Activated CD8-positive, alpha-beta memory T cell treated with anti-CD3 and anti-CD28 coated beads for 1 hour (primary cell): ENCODE measurements at places on chromosomes 1 and 21.

DNA sequence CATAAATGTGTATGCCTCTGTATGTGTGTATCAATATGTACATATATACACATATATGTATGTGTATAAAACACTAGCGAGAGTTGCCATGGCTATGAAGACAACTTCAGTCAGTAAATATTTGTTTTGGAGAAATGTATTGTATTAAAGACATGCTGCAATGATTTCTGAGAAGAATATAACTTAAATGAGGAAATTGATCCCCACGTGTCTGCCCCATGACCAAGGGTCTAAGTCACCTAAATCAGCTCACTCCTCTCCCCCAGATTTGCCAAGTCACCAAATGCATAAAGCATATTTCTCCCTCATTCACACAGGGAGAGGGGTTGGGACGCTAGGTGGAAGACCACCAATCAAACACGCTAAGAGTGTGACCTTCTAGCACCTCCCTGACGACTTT is 58.3 kb upstream of the LYST start:
- DNase-seq = no peak

DNA sequence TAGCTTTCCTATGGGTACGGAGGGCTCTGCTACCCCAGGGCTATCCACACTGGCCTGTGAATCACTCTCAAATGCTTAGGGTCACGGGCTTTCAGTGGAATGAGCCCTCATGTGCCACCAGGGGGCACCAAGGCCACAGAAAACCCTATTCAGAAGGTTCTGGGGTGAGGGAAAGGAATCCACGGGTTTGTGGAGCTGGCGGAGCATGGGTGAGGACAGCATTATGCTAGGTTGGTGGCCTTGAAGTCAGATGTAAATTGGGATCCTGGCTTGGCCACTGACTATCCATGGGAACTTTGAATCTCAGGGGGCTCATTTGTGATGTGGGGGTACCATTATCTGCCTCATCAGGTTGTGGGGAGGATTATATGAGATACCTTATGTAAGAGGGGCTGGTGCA is 5.1 kb upstream of the LAMTOR5 start:
- peak; percentile 29 for DNase-seq

- DNase-seq = no peak
Observed at GRCh38 chr1:175783126-175783722, 39.8 kb upstream of the TNR start.

DNA sequence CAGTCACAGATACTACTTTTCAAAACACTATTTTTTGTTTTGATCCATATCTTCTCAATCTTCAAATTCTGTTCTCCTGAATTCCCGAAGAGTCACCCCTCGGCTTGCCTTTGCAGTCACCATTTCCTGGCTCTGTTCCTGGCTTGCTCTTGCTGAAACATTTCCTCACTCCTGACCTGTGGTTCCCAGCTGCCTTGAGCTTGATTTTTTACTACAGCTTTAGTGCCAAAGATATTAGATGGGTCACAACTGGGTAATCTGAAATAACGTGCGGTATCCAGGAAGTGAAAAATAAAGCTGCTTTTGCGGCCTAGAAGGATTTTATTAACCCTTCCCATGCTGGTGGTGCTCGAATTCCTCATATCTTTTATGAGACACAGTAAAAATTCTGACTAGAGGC is 318.8 kb downstream of the PCP4 start:
- no peak for DNase-seq

GRCh38 chr1:20662110-20662475 is 924 bp upstream of the DDOST start:
- no peak for DNase-seq

DNA sequence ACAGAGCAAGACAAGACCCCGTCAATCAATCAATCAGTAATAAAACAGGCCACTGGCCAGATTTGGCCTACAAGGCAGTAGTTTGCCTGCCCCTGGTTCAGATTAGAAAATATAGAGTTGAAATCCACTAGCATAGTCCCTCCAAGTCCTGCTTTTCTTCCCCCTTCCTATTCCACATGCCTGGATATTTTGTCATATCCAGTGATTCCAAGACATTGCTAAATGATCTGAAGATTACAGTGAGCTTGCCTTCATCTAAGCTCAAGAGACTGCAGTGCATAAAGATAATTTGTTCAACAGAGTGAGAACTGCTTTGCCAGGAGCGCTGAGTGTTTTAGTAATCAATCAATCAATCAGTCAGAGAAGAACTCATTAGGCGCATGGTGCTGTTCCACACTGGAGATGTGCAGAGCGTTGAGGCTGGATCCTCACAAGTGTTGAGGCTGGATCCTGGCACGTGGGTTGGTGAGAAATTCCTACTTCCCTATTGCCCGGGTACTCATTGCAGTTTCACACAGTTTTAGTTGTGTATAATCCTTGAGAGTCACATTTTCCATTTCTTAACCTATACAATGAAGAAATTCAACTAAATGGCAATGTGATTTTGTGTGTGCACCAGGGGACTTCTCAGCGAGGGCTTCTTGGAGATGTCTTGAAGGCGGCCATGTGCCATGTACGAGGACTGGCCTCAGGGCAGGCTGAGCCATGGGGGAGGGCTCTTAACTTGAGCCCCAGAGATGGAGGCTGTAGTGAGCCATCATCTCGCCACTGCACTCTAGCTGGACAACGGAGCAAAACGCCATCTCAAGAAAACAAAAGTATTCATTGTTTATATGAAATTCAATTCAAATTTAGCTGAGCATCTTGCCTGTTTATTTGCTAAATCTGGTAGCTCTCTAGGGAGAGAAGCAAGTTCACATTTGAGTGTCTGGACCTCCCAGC is 76.3 kb downstream of the TOMM20 start:
- no peak for DNase-seq

DNA sequence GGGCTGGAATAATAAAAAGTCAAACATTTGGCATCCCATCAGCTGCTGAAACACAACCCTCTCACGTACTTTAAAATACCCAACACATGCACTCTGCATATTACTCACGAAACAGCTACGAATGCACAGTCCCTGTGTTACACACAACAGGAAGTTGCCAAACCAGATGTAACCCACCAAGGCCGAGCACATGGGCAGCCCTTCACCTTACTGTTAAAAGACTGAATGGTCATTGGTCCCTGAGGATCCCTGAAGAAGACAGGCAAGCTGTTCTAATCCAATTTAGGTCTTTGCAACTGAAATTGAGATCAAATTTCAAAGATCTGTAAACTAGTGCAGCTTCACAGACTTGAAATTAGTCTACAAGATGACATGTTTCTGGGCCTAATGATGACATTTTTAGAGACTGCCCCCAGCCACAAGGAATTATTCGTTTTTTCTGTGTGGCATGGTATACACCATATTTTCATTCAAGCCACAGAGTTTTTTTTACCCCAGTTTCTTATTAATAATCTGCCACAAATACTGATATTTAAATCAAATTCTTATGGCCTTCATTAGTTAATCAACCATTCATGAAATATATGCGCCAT is 25.6 kb upstream of the IER5 start:
- DNase-seq = no peak

- no peak for DNase-seq
Observed at GRCh38 chr1:207890136-207890738, 20.7 kb downstream of the CD34 start.

DNA sequence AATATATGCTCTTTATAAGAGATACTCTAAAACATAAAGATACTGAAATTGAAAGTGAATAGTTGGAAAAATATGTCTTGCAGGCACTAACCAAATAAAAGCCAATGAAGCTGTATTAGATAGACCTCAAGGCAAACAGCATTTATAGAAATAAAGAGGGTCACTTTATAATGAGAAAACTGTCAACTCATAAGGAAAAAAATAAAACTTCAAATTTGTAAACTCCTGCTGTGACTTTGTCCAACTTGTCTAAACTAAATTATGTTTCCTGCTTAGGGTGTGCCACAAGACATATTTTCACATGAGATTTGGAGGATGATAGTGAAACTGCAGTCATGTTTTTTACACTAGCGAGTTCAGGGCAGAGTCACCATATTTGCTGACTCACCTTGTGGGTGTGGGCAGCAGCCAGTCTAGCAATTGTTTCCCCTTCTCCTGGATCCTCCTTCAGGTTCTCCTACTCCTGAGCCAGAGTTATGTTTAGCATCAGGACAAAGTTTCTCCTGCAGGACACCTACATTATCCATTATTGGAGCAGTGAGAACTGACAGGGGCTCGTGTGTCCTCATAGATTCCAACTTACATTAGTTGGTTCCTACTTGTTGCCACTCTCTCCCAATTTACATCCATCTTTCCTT is 43.8 kb downstream of the CD53 start:
- DNase-seq = no peak

GRCh38 chr1:160981584-160982411 is 27.2 kb upstream of the ITLN2 start:
- no peak for DNase-seq

GRCh38 chr1:231776757-231777062 is 150.1 kb downstream of the DISC1 start:
- no peak for DNase-seq

GRCh38 chr1:219574484-219575087 is 38.3 kb downstream of the ZC3H11B start:
- DNase-seq = no peak

GRCh38 chr1:71228742-71229365 is 148.0 kb upstream of the ZRANB2 start:
- no peak for DNase-seq

- no peak for DNase-seq
Observed at GRCh38 chr1:235009561-235010306, 118.9 kb downstream of the TOMM20 start.

- no peak for DNase-seq
Observed at GRCh38 chr1:4108331-4108730, 208.3 kb upstream of the C1orf174 start.

DNA sequence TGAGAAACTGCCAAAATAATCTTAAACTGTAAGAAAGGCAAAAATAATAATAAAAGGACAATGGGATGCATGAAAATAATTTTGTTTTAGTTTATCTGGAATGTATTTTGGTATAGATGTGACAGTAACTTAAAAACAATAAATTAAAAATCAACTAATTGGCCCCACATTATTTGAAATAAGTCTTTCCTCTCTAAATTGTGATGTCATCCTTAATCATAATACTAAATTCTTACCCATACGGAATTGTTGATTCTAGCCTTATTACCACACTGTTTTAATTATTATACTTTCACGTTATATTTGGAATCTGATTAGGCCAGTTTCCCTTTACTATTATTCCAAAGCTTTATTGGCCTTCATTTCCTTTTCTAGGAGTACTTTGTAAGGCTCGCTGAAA is 7.7 kb downstream of the DESI2 start:
- DNase-seq = no peak

GRCh38 chr1:99811747-99812146 is 38.4 kb upstream of the AGL start:
- no peak for DNase-seq

GRCh38 chr1:37186246-37186756 is 152.0 kb upstream of the GRIK3 start:
- DNase-seq = no peak

DNA sequence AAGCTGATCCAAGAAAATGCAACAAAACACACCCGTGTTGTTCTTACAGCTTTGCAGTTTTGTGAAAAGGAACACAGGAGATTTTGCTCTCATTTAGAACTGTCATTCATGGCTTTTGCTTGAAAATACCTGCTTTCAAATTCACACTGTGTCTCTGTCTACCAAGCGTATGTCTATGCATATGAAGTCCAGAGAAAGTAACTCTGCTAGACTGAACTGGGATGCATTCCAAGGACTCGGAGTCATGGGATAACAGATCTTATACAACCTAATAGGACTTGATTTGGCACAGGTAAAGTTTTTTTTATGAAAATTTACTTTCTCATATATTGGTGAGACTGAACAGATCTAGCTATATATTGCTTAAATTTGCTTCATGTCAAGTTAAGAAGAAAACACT is 102.4 kb downstream of the PTGER3 start:
- no peak for DNase-seq

DNA sequence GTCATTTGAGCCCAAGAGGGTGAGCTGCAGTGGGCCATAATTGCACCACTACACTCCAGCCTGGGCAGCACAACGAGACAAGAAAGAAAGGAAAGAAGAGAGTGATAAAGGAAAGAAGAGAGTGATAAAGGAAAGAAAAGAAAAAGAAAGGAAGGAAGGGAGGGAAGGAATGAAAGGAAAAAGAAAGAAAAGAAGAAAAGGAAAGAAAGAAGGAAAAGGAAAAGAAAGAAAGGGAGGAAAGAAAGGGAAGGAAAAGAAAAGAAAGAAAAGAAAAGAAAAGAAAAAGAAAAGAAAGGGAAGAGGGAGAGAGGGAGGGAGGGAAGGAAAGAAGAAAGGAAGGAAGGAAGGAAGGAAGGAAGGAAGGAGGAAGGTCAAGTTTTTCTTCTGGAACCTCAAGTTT is 17.5 kb downstream of the TRIT1 start:
- no peak for DNase-seq

DNA sequence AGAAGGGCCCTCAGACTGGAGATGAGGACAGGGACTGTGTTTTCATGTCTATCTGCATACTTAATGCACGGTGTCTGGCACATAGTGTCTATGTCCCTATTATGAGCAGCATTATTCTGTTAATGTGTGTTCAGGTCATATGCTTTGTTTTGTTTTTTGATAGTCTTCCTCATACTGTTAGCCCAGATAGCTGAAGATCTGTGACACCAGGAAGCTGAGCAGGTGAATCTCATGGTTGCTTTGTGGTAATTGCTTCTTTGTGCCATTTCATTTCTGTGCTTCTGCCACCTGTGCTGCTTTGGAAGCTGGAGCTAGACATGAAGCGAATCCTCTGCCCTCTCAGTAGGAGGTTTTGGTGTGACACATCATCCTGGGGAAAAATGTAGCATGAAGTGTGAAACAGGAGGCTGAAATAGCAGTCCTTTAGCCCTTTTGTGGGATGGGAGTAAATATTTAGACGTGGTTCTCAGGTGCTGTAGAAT is 15.8 kb downstream of the SMAP2 start:
- DNase-seq = no peak

- DNase-seq = peak; percentile 46
Observed at GRCh38 chr1:11059968-11060830, at the start of gene SRM. TSS of gene SRM (minus strand) at chr1:11060018. CDS start at chr1:11059943, 75 bp downstream.

DNA sequence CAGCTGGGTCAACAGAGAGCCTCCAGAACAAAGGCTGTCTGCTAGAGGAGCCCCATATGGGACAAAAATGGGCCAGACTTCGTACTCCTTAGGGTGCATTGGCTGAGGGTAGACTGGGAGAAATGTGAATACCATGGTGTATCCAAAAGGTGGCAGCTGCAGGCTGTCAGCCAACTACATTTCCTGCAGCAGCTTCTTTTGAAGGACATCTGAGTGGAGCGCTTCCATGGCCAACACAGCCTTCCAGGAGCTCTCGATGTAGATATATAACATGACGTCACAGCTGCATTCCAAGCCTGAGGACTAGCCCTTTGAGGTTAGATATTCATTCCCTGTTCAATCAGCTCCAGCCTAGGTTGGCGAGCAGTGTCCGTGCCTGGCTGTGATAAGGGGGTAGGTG is 107.7 kb downstream of the MAB21L3 start:
- no peak for DNase-seq

- DNase-seq = no peak
Observed at GRCh38 chr1:22273686-22274681, 131.1 kb upstream of the WNT4 start.

DNA sequence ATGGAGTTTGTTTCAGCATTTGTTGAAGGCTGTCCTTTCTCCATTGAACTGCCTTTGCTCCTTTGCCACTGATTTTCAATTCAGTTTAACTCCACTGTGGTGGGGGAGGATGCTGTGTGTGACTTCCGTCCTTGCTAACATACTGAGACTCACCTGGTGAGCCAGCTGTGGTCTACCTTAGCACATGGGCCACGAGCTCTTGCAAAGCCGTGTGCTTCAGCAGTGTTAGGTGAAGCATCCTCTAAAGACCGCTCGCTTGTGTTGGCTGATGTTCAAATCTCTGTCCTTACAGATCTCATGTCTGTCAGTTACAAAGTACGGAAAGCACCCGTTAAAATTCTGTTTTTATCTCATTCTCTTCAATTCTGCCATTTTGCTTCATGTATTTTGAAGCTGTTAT is 3.6 kb upstream of the SPATC1L start:
- DNase-seq = no peak
